ENCODE measurements at places on chromosomes 1 and 21.

DNA sequence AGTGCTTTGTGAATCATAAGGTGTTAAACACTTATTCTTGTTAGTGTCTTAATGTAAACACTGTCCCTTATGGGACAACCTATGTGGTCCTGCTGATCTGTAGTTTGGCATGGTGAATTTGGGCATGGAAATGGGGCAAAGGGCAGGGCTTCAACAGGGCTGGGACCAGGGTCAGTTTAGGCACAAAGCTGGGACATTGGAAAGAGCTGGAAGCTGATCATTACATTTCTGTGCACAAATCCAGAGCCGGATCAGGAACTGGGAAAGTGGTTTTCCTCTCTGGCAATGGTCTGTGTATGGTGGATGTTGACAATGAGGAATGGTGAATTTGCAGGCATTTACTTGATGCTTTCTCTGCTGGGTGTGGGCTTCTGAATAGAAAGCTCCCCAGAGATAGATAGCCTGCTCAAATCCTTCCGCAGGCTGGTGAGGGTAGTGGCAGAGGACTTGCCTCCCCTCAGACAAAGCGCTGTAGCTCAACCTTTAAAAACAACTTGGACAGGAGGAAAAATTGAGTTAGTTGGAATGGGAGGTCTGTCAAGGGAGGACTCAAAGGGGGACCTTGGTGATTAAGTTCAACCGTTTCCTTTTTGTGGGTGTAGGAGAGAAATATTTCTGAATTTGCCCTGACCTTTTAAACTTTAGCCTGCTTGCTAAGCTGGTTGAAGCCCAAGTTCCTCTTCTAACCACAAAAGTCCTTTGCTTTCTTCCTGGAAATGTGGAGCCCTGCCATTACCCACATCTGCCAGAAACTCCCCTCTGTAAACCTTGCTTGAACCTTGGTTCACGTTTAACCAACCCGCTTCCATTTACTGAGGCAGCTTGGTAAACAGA, 35.3 kb downstream of the HLX start:
- no peaks in the 10 kb centered on the region for H3K36me3 ChIP-seq
- H3K27ac ChIP-seq: no peak overlapping the region
- H3K27me3 ChIP-seq: peaks cover 22% of the 10 kb centered on the region
- peak overlapping the region; percentile 3 for H3K4me3 ChIP-seq
- DNase-seq: no peak

DNA sequence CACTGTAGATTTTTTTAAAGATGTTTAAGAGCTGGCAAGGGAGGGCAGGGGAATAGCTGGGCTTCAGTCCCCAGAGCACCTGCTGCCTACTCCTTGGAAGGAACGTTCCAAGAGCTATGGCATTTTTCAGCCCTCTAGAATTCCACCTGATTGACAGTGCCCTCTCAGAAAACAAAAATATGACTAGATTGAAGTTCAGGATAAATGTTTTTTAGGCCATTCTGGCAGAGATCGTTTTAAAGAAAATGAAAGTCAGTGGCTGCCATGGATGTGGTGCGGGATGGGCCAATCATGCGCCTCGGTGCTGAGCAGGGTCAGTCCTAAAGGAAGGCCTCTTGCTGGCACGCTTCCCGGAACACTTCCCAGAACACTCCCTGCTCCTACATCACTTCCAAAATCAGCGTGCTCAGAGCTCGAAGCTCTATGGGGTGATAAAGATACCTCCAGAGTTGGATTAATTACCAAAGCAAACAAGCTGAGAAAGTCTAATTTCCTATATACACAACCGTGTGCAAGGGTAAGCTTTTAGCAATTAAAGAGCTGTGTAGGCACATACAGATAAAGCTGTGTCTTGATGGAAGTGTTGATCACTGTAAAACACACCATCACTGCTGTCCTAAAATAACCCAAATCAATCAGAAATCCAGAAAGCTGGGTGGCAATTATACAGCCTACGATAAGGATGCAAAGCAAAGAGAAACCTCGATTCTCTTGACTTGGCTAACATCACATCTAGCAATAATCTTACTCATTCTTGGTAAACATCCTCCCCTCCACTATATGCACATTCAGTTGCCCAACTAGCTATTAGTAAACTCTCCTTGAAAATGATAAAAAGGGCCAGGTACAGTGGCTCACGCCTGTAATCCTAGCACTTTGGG, 34.6 kb downstream of the TGFBR3 start:
- H3K27ac ChIP-seq: peak overlapping the region; percentile 65
- no peak overlapping the region for H3K4me3 ChIP-seq
- peaks cover 4% of the 10 kb centered on the region for H3K36me3 ChIP-seq
- no peak for DNase-seq
- H3K27me3 ChIP-seq: no peaks in the 10 kb centered on the region
- peaks cover 49% of the 10 kb centered on the region for H3K4me1 ChIP-seq

DNA sequence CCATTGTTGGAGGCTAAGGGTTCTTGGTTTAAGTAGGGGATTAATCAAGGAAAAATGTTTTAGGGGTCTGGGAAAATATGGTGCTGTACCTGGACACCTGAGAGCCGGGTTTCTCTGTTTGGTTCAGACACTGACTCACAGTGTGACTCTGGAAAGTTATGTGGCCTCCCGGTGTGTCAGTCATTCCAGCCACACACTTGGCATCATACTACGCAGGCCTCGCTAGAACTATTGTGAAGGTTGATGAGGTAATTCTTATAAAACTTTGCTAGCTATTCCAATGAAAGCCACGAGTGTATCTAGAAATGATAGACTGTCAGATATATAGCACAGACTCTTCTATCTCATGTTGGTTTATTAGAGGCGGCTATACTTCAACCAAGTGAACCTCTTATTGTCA, 4.8 kb upstream of the CAMSAP2 start:
- H3K4me1 ChIP-seq: peaks cover 13% of the 10 kb centered on the region
- no peak for DNase-seq
- peaks cover 42% of the 10 kb centered on the region for H3K27me3 ChIP-seq
- H3K4me3 ChIP-seq: no peak overlapping the region
- H3K36me3 ChIP-seq: no peaks in the 10 kb centered on the region

DNA sequence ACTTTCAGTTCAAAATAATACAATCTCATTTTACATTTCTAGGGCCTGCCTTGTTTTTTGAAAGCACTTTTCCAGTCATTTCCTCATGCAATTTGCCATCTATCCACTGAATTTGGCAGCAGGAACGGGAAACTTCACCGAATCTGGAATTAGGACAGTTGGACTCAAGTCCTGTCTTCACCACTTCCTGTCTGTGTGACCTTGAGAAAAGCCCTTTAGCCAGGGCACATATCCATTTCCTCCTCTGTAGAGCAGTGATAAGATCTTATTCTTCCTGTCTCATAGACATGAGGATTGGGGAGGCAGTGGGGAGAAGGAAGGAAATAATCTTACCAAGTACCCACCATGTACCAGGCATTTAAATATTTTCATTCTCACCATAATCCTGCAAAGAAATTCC, 12.0 kb downstream of the VAV3 start:
- no peak overlapping the region for H3K27ac ChIP-seq
- no peaks in the 10 kb centered on the region for H3K27me3 ChIP-seq
- DNase-seq: no peak
- peaks cover 47% of the 10 kb centered on the region for H3K4me1 ChIP-seq

- no peaks in the 10 kb centered on the region for H3K36me3 ChIP-seq
- peaks cover 17% of the 10 kb centered on the region for H3K27me3 ChIP-seq
- no peak overlapping the region for H3K27ac ChIP-seq
These were observed 71.6 kb upstream of the GRIK3 start for GRCh38 chr1:37105911-37106310.

Measured in natural killer cell treated with Interleukin-12 subunit alpha and Interleukin-12 subunit beta and Interleukin-15 and Interleukin-18, amount 100 ng/mL, for 72 hours (primary cell).